ENCODE measurements at places on chromosomes 5 and 9.

GRCh38 chr5:60613826-60614225 is 86.1 kb downstream of the DEPDC1B start:
- DNase-seq = no peak

DNA sequence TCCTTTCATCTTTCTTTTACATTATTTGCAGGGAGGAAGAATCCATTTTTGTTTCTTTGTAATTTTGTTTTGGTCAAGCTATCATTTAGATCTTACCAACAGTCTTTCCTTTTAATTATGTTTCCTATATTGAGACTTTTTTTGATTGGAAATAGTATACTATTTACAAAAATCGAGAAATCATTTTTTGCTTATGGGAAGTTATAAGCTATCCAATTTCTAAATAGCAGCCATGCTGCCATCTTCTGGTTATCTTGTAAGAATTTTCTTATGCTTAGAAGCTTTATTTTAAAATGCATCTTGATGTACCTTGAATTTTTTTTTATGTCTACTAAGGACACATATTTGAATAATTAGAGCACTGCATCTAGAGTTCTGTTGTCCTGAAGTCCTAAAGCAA is 821.2 kb downstream of the PTPRD start:
- DNase-seq = no peak

- no peak for DNase-seq
Measured at GRCh38 chr5:148312153-148312552, at the start of gene SPINK7. SPINK7 (plus strand) TSS chr5:148312423; CDS start chr5:148312484, 61 bp downstream.

- no peak for DNase-seq
Measured at GRCh38 chr9:37034938-37035647, 1.0 kb upstream of the PAX5 start.

- no peak for DNase-seq
Measured at GRCh38 chr9:115350548-115350947, 232.6 kb upstream of the TNC start.

Data from central memory CD8-positive, alpha-beta T cell (primary cell).